ENCODE measurements at places on chromosomes 2 and 18.

DNA sequence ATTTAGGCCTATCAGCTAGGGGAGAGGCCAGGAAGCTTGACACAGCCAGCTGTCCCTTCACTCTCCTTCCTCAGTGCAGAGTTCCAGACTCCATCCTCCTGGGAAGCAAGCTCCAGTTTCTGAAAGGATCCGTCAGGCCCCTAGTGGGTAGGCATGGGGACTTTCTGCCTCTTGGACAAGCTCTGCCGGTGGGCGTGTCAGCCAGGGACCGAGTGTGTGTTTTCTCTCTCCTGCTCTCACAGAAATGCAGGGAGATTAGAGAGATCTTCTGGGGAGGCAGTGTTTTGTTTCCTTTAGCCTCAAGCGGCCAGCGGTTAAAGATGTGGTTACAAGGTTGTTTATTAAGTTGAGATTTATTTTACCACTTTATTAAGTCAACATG lies 29.9 kb upstream of the OTOS start:
- no peak for DNase-seq

DNA sequence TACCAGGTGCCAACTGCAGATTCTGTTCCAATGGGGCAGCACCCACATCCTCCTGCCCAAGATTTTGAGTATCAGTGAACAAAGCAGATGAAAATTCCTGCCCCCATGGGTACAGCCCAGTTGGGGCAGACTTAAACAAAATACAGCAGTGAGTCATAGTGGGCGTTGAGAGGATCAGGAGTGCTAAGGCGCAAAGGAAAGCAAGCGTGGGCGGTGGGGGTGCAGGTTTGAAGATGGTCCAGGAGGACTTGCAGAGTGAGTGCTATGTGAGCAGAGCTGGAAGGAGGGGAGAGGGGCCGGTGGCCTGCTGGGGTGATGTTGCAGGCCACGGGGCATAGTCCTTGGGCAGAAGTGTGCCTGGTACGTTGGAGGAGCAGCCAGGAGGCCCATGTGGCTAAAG lies 24.7 kb downstream of the STEAP3 start:
- DNase-seq: no peak

DNA sequence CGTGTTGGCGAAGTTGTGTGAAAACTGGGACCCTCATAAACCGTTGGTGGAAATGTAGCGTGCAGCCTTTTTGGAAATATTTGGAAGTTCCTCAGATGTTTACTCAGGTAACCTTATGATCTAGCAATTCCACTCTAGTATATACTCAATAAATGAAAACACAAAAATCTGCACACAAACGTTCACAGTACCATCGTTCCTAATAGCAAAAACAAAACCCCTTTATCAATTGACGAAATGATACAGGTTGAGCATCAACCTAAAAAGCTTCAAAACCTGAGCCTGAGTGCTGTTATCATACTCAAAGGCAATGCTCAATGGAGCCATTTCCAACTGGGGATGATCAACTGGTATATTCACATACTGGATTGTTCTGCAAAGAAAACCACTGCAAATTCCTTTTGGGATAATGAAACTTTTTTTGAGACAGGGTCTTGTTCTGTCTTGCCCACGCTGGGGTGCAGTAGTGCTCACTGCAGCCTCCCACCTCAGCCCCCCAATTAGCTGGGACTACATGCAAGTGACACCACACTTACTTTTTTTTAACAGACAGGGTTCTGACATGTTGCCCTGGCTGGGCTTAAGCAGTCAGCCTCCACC lies 777 bp upstream of the C18orf32 start:
- DNase-seq: peak; percentile 35

DNA sequence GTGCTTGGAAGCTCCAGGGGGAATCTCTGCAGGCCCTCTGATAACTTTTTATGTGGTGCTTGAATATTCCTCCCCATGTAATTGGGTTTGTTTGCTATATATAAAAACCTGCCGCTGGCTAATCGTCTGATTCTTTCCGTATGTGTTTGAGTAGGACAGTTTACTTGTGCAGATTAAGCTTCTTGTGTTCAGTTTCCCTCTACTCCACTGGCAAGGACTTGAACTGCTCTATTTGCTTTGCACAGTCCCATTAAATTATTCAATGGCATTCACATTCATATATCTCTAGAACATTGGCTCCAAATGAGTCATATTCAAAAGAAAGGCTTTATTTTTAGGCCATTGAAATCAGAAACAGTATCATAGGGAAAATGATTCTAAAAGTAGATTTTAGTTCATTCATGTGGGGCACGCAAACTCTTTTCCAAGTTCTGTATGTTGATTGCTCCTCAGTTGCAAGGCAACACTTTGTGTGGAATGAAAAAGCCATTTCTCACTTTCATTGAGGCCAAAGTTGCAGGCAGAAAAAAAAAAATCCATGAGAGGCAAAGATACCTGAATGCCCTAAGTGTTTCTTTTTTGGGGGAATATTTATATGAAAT lies 1682.3 kb upstream of the PIK3C3 start:
- no peak for DNase-seq

- DNase-seq: no peak
These were observed 52.2 kb upstream of the BCL2L11 start for GRCh38 chr2:111068435-111069058.

DNA sequence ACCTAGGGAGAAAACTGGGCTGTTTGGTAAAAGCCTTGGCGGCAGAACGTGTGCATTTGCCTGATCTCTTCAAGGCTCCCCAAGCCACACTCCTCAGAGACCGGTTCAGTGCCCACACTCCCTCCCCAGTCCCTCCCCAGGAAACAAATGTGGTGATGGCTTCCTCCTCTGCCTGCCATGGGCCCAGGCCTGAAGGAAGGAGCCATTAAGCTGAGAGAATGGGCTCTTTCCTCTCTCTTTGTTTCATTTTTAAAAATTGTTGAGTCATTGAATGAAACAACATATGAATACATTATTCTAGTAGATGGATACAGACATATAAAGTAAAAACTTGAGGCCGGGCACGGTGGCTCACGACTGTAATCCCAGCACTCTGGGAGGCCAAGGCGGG lies 50.6 kb upstream of the YWHAQ start:
- DNase-seq: peak; percentile 50

- no peak for DNase-seq
These were observed 1007.0 kb upstream of the CELF4 start for GRCh38 chr18:38572554-38573111.

DNA sequence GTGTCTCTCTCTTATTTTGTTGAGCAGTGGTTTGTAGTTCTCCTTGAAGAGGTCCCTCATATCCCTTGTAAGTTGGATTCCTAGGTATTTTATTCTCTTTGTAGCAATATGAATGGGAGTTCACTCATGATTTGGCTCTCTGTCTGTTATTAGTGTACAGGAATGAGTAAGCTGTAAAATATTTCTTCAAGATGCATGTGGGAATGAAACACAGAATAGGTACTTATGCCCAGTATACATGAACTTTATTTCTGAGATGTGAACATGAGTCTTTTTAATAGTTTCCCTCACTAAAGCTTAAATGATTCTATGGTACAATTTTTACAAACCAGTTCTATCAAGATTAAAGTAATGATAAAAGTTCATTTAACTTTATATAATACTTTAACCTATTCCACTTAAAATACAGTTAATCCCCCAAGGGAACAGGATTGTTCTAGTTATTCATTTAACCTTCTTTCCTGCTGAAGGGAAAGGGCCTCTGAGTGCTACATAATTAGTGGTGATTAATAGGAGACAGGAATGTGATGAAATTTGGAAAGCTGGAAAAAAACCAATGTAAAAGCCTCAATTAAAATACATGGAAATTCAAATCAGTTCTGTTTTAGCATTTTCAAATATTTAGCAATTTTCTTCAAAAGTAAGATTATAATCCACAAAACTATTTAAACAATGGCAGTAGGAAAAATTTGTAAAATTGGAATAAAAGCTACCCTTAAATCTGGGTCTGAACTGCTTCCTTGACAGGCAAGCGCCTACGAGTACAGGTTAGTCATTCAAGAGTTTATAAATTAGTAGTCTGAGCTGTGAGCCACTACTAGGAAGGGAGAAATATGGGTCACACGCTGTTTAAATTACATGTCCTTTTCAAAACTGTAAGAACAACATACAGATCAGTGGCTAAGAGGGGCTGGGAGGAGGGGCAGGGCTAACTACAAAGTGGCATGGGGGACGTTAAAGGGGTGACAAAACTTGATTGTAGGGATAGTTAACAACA lies 28.9 kb downstream of the SPIRE1 start:
- peak; percentile 18 for DNase-seq

DNA sequence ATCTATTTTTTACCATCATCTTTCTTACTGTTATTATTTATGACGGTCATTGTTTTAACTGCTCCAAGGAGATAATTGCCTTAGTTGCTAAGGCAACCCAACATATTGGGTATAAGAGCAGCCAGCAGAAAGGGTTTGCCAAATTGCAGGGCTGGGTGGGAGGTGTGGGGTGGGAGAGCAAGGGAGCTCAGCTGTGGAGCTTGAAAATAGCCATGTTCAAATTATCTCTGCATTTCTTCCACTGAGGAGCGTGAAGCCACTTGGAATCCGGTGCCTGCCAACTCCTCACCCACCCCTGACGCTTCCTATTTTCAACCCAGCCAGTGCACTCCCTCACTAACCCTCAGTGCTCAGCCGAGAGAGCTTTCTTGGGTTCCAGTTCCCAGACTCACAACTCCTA lies 60.8 kb downstream of the SETBP1 start:
- DNase-seq: no peak

GRCh38 chr2:176479961-176480360 lies 210.7 kb downstream of the MTX2 start:
- no peak for DNase-seq

- DNase-seq: no peak
These were observed 140.8 kb downstream of the AGAP1 start for GRCh38 chr2:235634435-235635158.

GRCh38 chr2:48767330-48767729 lies 11.8 kb upstream of the LHCGR start:
- DNase-seq: no peak

DNA sequence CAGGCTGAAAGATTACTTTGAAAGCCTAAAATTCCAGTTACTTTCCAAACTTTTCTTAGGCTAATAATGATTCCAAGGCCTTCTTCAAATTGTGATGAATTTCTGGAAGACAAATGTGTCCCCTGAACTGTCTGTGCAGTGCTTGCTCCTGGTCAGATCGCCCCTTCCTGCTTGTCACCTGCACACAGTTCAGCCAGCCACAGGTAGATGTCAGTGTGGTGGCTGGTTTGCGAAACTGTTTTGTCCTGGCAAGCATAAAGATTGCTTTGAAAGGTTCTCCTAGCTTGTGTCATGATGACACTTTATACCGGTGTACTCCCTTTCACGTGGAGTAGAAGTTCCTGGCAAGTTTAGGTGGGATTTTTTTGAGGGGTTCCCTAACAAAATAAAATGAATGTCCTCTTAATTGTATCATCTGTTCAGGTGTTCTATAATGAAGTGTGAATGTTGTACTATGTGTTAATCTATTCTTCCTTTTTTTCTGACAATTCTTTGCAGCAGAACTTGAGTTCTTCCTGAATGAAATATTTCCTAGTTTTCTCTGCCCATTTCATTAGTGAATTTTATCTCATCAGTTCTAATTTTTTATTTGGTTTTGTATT lies 298.8 kb downstream of the ZNF407 start:
- peak; percentile 48 for DNase-seq

- DNase-seq: no peak
These were observed 218.7 kb downstream of the ARHGAP15 start for GRCh38 chr2:143347901-143348414.

- no peak for DNase-seq
These were observed 38.3 kb upstream of the ST3GAL5 start for GRCh38 chr2:85926931-85927661.

DNA sequence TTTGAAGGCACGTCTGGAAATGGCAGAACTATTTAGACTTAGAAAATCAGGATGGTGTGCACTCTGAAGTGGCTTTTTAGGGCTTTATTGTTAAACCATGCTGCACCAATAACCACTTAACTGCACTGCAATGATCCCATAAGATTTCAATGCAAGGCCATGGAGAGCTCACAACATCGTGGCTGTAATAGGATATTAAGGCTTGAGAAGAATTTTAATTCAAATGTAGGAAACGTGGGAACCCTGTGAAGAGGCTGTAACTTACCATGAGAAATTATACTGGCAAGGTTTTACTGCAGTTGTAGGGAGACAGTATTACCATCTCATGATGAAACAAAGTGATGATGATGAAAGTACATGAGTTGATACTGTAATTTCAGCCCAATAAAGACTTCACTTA lies 242.5 kb downstream of the AFF3 start:
- no peak for DNase-seq

DNA sequence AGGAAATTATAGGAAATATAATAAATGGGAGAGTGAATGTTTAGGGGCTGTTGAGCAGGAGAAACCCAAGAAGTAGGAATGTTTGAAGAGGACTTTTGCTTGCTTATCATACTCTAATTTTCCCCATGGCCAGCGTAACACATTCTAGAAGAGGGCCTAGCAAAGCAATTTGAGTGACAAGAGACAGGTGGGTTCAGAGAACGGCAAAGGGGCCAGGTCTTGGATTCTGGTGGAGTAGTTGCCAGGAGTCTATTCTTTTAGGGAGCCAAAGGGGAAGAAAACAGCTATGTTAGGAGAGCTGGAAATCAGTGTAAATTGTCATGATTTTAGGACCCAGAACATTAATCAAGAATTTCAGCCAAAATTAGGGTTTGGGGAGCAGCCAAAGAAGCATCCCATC lies 96.5 kb downstream of the COL5A2 start:
- no peak for DNase-seq

All from activated CD4-positive, alpha-beta T cell treated with anti-CD3 and anti-CD28 coated beads, Interleukin-2, Interleukin-6, amounts not matched to agents 100 ng/mL and 50 ng/mL, durations not matched to agents 16 hours and 8 hours (primary cell).